IMR-90 (cell line): ENCODE measurements at places on chromosomes 12 and 14. TPM values are rescaled to one million over a fixed set of nuclear protein-coding genes. Genes with fewer than 3 reads are reported as not detected.

DNA sequence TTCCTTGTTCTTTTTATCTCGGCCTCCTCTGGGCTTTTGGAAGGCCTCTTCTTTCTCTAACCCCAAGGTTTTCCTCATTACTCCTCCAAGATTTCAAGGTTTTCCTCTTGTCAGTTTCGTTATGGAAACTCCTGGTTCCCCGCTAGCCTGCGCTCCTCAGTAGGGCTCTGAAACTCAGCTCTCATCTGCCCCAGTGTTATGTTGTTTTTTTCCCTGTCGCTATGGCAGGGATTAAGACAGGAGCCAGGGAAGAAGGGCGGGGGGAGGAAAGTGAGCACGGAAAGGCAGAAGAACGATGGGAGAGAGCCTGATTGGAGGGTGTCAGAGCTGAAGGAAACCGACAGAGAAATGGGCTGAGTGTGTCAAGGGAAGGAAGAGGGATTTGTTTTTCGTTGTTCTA, 26.5 kb upstream of the JDP2 start:
- H3K27me3 ChIP-seq: peaks cover 44% of the 10 kb centered on the region
- H3K36me3 ChIP-seq: no peaks in the 10 kb centered on the region
- peak; percentile 8 for DNase-seq

DNA sequence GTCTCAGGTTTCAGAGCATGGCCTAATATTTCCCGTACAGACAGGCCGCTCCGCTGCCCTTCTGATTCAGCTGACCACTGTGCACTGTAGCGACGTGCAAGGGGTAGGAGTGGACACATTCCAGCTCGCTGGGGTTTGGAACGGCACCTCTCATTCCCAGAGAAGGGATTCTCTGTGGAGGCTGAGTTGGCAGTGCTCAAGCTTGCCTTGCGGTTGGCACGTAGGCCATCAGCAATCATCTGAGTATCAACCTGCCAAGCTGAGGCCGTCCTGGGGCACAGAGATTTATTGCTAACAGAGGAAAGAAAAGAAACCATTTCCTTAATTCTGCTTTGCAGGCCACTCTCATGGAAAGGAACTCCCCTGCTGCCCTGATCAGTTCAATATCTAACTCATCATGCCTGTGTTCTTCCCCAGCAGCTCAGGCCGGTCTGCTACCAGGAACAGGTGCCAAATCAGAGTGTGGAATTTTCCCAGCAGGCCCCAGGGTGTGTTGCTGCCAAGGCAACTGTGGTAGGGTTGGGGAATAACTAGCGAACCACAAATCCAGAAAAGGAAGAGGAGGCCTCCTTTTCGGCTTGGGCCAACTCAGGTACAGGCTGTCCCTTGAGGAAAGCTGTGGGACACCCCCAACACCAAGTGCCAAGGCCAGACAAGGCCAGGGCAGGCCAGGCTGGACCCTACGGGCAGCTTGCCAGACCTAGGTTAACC, 92.5 kb downstream of the SSPN start:
- H3K36me3 ChIP-seq: no peaks in the 10 kb centered on the region
- H3K27ac ChIP-seq: no peak overlapping the region
- peaks cover 2% of the 10 kb centered on the region; the same call in 1 of the 2 replicates for H3K27me3 ChIP-seq
- no peaks in the 10 kb centered on the region for H3K4me1 ChIP-seq

DNA sequence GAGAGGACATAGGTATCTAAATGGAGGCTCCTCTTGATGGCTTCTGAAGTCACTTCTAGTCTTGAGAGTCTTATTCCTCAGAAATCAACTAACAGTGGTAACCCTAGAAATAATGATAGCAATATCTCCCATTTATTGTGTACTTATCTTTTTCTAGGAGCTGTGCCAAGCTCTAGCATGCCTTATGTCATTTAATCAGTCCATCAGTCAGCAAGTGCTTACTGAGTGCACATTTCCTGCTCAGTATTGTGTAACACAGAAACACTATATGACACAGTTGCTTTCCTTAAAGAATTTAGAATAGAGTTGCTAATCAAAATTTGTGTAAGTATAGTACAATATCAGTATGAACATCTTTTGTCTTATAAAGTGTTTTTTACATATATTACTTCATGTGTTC, 36.6 kb downstream of the KRT76 start:
- no peaks in the 10 kb centered on the region for H3K36me3 ChIP-seq
- no peak overlapping the region for H3K27ac ChIP-seq
- DNase-seq: no peak
- no peaks in the 10 kb centered on the region for H3K4me1 ChIP-seq
- no peaks in the 10 kb centered on the region for H3K27me3 ChIP-seq

- H3K4me3 ChIP-seq: no peak overlapping the region
- DNase-seq: peak; percentile 96
- no peaks in the 10 kb centered on the region for H3K27me3 ChIP-seq
- peak overlapping the region; percentile 16; the same call in 1 of the 2 replicates for H3K27ac ChIP-seq
Measured at GRCh38 chr12:32051511-32052211, 55.0 kb upstream of the BICD1 start.

- H3K4me1 ChIP-seq: peaks cover 3% of the 10 kb centered on the region; the same call in 1 of the 2 replicates
- peak within 1 kb of the TSS; percentile 78 for H3K4me3 ChIP-seq
- peak within 1 kb of the TSS; percentile 94 for H3K27ac ChIP-seq
- H3K27me3 ChIP-seq: no peaks in the 10 kb centered on the region
- H3K36me3 ChIP-seq: peaks cover 2% of the 10 kb centered on the region
- peak; percentile 85 for DNase-seq
Measured at GRCh38 chr12:105107494-105108371, at the start of gene WASHC4. Gene WASHC4 (plus strand): TSS chr12:105107731. CDS start chr12:105107801, 70 bp downstream.

- no peaks in the 10 kb centered on the region for H3K27me3 ChIP-seq
- peaks cover 22% of the 10 kb centered on the region for H3K36me3 ChIP-seq
- no peak overlapping the region for H3K4me3 ChIP-seq
- DNase-seq: no peak
- H3K4me1 ChIP-seq: peaks cover 7% of the 10 kb centered on the region
Measured at GRCh38 chr12:56186957-56187356, 2.3 kb downstream of the SMARCC2 start.

DNA sequence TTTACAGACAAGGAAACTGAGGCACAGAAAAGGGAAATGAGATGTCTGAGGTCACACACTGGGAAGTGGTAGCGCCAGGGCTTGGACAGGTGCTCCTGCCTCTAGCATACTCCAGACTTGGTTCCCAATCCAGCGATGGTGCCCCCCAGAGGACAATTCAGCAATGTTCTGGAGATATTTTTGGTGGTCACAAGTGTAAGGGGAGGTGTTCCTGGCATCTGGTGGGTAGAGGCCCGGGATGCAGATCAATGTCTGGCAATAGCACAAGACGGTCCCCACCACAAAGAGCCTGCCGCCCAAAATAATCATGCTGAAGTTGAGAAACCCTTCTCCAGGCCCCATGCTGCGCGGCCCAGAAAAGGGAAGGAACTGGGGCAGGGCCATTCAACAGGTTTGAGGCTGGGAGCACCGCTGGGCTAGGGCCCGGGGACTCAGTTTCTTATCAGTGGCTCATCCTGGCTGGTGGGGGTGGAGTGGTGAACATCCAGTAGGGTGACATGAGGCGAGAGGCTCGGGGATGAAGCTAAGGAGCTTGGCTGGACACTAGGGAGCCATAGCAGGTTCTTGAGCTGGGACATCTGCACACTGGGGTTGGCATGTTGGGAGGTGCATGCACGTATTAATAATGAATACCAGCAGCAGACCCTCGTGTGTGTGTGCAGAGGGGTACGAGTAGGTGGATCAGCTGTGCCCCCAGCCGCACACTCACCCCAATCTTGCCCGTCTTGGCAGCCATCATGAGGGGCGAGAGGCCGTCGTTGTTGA, 35.1 kb downstream of the TRPV4 start:
- no peak overlapping the region for H3K27ac ChIP-seq
- no peaks in the 10 kb centered on the region for H3K4me1 ChIP-seq
- H3K36me3 ChIP-seq: peaks cover 6% of the 10 kb centered on the region; the same call in 1 of the 2 replicates
- no peak for DNase-seq

DNA sequence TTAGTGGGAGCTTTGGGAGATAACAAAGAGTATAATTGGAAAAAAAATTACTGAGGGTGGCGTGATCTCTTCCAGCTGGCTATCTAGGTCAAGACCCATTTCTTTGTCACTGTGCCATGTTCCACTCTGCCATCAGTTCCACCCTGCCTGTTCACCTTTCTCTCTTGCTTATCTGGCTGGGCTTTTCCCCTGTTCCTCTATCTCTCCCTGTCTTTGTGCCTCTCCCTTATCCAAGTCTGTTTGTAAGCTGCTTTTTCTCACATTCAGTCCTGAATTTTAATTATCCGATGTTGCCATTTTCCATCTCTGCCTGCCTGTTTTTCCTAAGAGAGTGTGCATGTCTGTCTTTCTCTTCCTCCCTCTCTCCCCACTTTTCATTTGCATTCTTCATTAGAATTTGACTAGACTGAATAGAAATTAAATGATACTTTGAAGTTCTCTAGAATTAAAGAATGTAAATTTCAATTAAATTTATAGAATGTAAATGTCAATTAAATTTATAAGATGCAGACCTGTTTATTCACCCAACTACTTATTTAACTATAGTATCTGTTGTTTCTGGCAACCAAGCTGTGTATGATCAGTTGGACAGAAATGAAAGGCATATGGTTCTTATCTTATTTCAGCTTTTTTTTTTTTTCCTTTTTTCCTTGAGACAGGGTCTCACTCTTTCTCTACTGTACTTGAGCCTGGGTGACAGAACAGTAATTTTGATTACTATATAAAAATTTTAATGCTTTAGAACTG, 40.9 kb upstream of the A2ML1 start:
- H3K27me3 ChIP-seq: no peaks in the 10 kb centered on the region
- H3K27ac ChIP-seq: no peak overlapping the region
- DNase-seq: no peak

GRCh38 chr12:14935031-14935430, 3.3 kb downstream of the ERP27 start:
- no peak for DNase-seq
- no peaks in the 10 kb centered on the region for H3K36me3 ChIP-seq
- no peak overlapping the region for H3K4me3 ChIP-seq
- H3K27me3 ChIP-seq: no peaks in the 10 kb centered on the region
- no peak overlapping the region for H3K27ac ChIP-seq

- no peaks in the 10 kb centered on the region for H3K36me3 ChIP-seq
- no peak for DNase-seq
- no peaks in the 10 kb centered on the region for H3K4me1 ChIP-seq
- no peak overlapping the region for H3K27ac ChIP-seq
- H3K27me3 ChIP-seq: no peaks in the 10 kb centered on the region
- no peak overlapping the region for H3K4me3 ChIP-seq
Measured at GRCh38 chr12:10251669-10252068, 39.0 kb downstream of the GABARAPL1 start.

- no peaks in the 10 kb centered on the region for H3K27me3 ChIP-seq
- H3K27ac ChIP-seq: no peak overlapping the region
- H3K4me1 ChIP-seq: no peaks in the 10 kb centered on the region
- peak; percentile 86 for DNase-seq
- no peaks in the 10 kb centered on the region for H3K36me3 ChIP-seq
- H3K4me3 ChIP-seq: no peak overlapping the region
Measured at GRCh38 chr12:92570056-92570753, 132.6 kb upstream of the PLEKHG7 start.

DNA sequence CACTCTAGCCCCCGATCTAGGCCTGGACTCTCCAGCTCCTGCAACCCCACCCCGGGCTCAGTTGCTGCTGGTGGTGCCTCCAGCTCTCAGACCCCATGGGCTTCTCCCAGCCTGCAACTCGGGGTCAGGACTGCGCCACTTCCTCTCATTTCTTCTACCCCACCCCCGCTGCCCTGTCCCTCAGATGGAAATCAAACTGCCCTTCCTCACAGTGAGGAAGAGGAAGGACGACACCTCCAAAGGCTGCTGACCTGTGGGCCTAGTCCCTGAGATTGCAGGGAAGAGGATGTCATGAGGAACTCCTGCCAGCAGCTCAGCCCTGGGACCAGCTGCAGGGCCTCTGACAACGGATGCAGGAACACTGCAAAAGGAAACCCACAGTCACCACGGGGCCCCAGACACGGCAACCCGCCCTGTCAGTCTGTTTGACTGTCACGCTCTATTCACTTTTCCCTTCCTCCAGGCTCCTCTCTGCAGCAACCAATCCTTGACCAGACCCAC, 29.3 kb upstream of the PNMA1 start:
- peaks cover 65% of the 10 kb centered on the region for H3K4me1 ChIP-seq
- H3K27me3 ChIP-seq: no peaks in the 10 kb centered on the region
- H3K27ac ChIP-seq: peak overlapping the region; percentile 41; the same call in 1 of the 2 replicates
- peaks cover 12% of the 10 kb centered on the region for H3K36me3 ChIP-seq

GRCh38 chr12:10690906-10691305, 17.1 kb upstream of the STYK1 start:
- H3K27ac ChIP-seq: no peak overlapping the region
- peaks cover 6% of the 10 kb centered on the region for H3K36me3 ChIP-seq
- H3K4me3 ChIP-seq: no peak overlapping the region
- no peaks in the 10 kb centered on the region for H3K4me1 ChIP-seq
- DNase-seq: no peak
- H3K27me3 ChIP-seq: no peaks in the 10 kb centered on the region; the same call in 1 of the 2 replicates

DNA sequence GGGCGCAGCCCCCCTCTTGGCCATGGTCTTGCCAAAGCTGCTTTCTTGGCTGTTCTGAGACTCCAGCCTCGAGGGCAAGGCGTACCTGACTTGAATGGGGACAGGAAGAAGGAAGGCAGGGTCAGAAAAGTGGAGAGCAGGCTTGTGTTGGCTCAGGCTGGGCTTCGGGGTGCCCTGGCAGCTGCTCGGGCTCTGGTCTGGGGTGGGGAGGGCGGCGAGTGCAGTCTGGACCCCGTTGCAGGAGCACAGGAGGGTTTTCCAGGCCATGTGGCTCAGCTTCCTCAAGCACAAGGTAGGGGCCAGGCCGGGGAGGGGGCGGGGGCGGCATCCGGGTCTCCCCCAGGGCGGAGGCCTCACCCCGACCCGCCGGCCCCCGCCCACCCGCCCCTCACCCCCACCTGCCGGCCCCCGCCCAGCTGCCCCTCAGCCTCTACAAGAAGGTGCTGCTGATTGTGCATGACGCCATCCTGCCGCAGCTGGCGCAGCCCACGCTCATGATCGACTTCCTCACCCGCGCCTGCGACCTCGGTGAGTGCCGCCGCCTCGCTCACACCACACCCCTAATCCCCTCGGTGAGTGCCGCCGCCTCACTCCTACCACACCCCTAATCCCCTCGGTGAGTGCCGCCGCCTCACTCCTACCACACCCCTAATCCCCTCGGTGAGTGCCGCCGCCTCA, 4.2 kb downstream of the NOC4L start:
- peaks cover 6% of the 10 kb centered on the region for H3K4me1 ChIP-seq
- no peak overlapping the region for H3K27ac ChIP-seq
- no peaks in the 10 kb centered on the region for H3K27me3 ChIP-seq
- DNase-seq: no peak

Gene CLECL1
- total RNA-seq: not detected in 2 replicates

Gene DCAF5
- 12.2 and 17.6 TPM in 2 replicates for total RNA-seq

Gene JDP2
- 35.7 and 38.9 TPM in 2 replicates for total RNA-seq

Gene NPFF
- total RNA-seq: not detected in 2 replicates
